ENCODE measurements at places on chromosomes 11 and 22. TPM values are rescaled to one million over a fixed set of nuclear protein-coding genes. Genes with fewer than 3 reads are reported as not detected.

DNA sequence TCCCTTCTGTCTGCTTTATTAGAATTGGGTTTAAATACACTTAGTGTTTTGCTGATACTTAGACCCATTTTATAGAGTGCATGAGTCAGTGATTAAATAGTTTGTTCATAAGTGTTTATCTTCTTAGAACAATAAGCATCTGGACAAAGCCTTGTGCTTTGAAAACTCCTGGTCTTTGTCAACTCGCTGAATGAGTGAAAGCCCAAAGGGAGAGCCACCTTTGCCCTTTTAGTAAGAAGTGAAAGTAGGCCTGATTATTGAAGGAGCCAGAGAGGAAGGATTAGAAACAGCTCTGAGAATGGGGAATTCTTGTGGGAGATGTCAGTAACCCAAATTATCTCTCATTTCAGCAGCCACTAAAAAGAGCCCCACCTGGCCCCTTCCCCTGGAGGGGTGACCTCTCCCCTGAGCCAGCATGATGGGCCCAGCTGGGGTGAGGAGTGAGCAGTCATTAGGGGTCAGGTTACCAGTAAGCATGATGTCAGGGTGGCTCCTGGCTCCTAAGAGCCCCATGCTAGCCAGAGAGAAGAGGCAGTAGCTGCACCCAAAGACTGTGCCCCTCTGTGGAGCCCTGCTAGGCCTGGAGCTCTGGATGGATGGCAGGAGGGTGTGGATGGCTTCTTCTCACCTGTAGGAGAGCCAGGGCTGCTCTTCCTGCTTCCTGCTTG lies 125.1 kb upstream of the E2F8 start:
- DNase-seq, result no peak

GRCh38 chr11:69834251-69834650 lies 15.0 kb upstream of the FGF3 start:
- no peak for DNase-seq

- DNase-seq, result no peak
These were observed 151.7 kb downstream of the UVRAG start for GRCh38 chr11:75966537-75967287.

The C11orf97 gene
- total RNA-seq, result 2.5 TPM

DNA sequence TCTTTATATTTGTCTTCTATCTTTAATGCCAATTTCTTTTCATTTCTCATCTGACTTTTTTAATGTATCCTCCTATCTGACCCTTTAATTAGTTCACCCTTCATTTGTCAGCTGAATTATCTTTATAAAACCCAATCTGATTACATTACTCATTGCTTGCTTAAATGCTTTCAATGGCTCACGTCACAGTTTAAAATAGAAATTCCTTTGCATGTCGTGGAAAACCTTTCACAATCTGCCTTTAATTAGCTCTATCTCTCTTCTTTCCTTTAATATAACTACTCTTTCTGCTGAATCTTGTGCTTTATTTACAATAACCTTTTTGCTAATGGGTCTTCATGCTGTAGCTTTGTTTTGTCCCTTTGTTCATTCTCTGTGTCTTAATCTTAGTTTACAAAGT lies 125.7 kb downstream of the DYNC2H1 start:
- no peak for DNase-seq

- DNase-seq, result no peak
These were observed 222.9 kb downstream of the NAV2 start for GRCh38 chr11:19935507-19935906.

DNA sequence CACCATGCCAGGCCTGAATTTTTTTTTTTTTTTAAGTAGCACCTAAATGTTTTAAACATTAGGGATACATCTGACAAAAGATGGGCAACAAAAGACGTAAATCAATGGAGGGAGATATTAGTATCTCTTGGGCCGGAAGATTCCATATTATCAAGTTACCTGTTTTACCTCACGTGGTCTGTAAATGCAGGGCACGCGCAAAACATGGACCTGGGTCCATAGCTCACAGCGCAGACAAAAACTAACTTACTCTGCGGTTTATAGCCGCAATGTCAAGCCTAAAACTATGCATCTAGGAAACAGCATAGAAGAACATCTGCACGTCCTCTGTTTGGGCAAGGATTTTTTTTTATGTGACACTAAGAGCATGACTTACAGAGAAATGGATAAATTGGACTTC lies 31.5 kb upstream of the PANX2 start:
- DNase-seq, result no peak

GRCh38 chr11:77502346-77502905 lies 28.5 kb upstream of the PAK1 start:
- DNase-seq, result no peak

- DNase-seq, result no peak
These were observed 7.2 kb downstream of the MUC5B start for GRCh38 chr11:1230121-1230455.

DNA sequence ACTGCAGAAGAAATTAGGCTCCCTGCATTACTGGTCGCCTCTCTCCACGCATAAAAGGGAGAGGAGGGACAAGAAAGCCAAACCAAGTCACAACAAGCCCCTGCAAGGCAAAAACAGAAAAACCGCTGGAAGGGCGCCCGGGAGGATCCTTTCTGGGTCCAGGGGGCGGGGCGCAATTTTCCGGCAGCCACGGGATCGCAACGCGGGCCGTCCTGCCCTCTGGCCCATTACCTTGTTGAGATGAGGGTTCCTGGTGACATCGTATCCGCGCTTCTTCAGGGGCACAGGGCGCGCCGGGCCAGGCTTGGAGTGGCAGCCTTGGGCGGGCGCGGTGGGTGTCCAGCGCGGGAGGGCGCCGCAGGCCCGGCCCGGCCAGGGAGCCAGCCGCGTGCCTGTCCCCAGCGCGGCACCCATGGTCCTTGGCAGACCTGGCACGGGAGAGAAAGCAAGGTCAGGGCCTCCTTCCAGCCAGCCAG lies 847 bp downstream of the ME3 start:
- peak; percentile 74 for DNase-seq

DNA sequence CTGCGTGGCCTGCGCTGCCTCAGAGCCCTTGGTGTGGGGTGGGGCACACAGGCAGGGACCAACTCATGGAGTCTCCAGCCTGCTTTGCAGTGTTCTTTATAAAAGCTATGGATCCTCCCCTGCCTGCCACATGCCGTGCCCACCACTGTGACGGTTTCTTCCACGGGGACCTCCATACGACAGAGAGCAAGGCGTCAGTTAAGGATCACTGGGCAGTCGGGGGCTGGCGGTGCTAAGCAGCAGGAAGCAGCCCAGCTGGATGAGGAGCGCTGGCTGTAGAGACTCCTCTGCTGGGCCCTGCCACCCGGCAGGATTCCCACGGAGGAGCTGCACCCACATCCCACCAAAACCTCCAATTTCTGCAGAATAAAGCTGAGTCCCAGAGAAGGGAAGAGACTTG lies 23.1 kb upstream of the EFCAB6 start:
- peak; percentile 20 for DNase-seq

DNA sequence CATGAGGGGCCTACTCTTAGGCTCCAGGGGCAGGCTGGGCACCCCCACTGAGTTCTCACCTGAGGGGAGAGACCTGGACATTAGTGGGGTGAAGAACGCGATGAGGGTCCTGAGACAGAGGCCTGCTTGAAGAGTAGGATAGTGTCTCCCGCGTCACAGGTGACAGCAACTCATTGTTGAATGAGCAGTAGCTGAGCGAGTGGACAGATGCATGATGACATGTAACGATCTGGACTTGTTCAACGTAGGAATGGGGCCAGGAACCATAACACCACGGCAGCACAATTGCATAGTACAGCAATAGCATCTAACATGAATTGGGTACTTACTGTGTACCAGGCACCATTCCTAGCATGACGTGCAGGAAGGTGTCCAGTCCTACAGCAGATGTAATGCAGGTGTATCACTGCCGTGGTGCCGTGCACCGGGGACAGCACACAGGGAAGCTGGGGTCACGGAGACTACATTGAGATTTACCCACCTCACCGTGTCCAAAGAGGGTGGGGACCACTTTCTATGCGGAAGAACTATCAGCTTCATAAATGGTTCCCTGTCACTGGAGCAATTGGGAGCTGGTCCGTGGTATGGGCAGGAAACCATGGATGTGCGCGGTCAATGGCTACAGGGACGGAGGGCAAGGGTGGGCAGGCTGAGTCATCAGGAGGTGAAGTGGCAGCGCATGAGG lies 1019.1 kb downstream of the TBC1D22A start:
- DNase-seq, result no peak

DNA sequence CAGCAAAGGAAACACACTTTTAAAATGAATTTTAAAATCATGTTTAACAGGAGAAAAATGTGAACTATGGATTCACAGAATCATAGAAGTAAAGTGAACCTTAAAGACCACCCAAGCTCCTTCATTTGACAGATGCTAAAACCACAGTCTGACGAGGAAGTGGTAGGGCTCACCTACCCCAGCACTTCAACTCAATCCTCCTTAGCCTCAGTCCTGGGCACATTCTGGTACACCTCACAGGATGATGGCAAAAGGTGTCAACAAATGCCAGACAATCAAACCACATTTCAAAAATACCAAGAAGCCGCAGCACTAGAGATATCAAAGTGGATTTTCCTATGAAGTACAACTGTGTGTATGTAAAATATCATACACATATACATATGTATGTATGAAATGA lies 43.1 kb downstream of the PITPNB start:
- no peak for DNase-seq

The SGSM1 gene
- total RNA-seq, result 2.9 TPM

The CARNS1 gene
- total RNA-seq, result 0.71 TPM

The CCDC116 gene
- total RNA-seq, result 0.41 TPM

DNA sequence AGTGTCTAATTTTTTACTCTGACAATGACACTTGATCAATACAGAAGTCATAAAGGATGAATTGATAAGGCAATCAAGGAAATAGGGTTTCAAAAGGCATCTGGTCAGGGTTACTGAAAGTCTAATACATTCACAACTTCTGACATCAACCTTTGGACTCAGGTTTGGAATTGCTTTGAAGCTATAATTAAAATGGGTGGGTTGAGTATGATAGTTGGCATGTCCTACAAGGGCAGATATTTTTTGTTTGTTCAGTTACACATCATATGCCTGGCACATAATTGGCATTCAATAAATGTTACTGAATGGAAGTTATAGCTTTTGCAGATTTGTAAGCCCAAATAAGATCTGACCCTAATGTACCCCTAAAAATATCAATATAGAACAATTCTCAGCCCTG lies 7.3 kb upstream of the FUT4 start:
- DNase-seq, result no peak

GRCh38 chr11:121435132-121435531 lies 17.0 kb upstream of the SORL1 start:
- DNase-seq, result no peak

GRCh38 chr11:61375761-61376108 lies 13.6 kb downstream of the TMEM138 start:
- DNase-seq, result no peak

GRCh38 chr11:129280027-129280811 lies 88.1 kb upstream of the ARHGAP32 start:
- DNase-seq, result no peak

- no peak for DNase-seq
These were observed 5.3 kb downstream of the MMP11 start for GRCh38 chr22:23777776-23778576.

- DNase-seq, result no peak
These were observed 11.1 kb downstream of the RSPH14 start for GRCh38 chr22:23130697-23131096.

The PKP3 gene
- 23.1 TPM for total RNA-seq

The OR52A1 gene
- total RNA-seq, result not detected

The HEPN1 gene
- total RNA-seq, result not detected

- DNase-seq, result peak; percentile 38
These were observed 16.6 kb downstream of the DSCAML1 start for GRCh38 chr11:117780456-117780855.

DNA sequence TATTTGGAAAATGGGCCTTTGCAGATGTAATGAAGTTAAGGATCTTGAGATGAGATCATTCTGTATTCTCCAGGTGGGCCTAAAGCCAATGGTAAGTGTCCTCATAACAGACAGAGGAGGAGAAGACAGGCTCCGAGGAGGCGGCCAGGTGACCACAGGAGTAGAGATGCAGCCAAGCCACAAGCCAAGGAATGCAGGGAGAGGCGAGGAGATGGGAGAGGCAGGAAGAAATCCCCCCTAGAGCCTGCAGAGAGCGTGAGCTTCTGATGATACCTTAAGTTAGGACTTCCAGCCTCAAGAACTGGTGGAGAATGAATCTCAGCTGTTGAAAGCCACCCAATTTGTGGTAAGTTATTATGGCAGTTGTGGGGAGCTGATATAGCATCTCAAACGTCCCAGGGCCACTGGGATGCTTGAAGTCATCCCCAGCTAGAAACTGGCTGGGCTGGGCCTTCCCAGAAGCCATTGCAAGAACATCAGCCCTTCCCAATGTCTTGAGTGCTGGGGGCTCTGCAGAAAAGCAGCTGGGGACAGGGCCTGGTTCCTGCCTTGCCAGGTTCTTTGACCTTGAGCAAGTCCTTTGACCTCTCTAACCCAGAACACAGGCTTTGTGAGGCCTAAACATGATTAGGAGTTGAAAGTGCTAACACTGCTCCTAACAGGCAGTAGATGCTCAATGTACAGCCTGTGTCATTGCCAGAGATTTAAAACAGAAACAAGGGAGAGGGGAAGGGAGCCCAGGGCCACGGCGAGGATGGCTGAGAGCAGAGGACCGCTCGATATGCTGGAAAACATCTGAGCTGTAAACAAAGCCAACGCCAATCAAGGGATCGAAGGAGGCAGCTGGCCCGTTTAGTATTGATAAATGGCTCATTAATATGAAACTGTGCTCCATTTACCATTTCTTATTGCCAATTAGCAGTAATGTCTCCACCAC lies 632.3 kb downstream of the TBC1D22A start:
- DNase-seq, result no peak

DNA sequence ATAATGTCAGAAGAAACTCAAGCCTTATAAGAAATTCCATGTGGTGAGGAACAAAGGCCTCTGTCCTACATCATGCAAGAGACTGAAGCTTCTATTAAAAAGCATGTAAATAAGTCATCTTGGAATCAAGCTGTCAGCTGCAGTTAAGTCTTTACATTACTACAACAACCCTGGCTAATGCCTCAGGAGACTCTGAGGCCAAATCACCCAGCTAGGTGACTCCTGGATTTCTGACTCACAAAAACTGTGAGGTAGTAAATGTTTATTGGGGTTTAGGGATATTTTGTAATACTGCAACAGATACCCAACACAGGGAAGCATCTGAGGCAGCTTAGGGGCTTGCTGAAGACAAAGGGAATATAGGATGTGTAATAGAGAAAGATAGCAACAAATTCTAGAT lies 89.6 kb downstream of the C11orf87 start:
- DNase-seq, result no peak

GRCh38 chr11:60764879-60765278 lies 8.2 kb downstream of the MS4A15 start:
- no peak for DNase-seq

All from lower lobe of right lung (tissue), 2 donors.